ENCODE measurements at places on chromosomes 2 and 18. TPM values are rescaled to one million over a fixed set of nuclear protein-coding genes. Genes with fewer than 3 reads are reported as not detected.

- H3K4me3 ChIP-seq, result peak overlapping the region; percentile 62
- peak; percentile 48 for DNase-seq
- no peaks in the 10 kb centered on the region for H3K27me3 ChIP-seq
- peaks cover 5% of the 10 kb centered on the region for H3K36me3 ChIP-seq
Observed at GRCh38 chr2:108588070-108588668, 53.9 kb downstream of the LIMS1 start.

- DNase-seq, result no peak
- no peaks in the 10 kb centered on the region for H3K4me1 ChIP-seq
- no peak overlapping the region for H3K4me3 ChIP-seq
- peaks cover 10% of the 10 kb centered on the region for H3K36me3 ChIP-seq
Observed at GRCh38 chr18:21686282-21687105, 18.1 kb downstream of the ABHD3 start.

- no peaks in the 10 kb centered on the region for H3K27me3 ChIP-seq
- DNase-seq, result no peak
- no peak overlapping the region for H3K27ac ChIP-seq
- peaks cover 37% of the 10 kb centered on the region for H3K36me3 ChIP-seq
- H3K4me1 ChIP-seq, result no peaks in the 10 kb centered on the region
Observed at GRCh38 chr2:24831221-24832072, 38.2 kb downstream of the CENPO start.

DNA sequence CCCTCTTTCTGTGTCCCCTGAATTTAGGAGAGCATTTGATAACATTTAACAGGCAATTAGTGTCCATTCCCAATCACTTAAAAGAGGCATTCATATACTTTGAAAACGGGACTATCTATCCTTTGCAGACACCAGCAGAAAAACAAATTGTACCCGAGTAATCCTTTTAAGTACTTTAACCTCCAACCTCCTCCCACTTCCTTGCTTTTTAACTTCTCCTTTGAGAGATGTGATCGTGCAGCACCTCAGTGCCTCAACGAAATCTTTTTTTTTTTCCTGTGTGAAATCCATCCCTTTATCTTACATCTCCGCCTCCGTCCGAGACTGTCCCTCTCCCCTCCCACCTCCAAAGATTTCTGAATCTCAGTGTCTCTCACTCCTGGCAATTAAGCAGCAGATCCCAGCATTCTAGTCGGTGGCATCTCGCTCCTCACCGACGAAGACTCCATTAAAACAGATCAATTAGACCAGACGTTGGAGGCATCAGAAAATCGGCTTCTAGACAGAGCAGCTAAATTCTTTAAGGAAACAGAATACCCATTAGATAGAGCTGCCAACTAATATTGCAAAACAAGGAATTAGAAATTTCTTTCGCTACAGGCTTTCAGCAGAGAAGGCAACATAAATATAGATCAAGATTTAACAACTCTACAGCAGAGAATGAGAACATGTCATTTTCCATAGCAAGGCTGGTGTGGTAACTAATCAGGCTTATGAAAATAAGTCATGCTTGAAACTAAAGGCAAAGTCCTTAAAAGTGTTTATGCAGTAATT, 1.9 kb upstream of the TMEFF2 start:
- no peaks in the 10 kb centered on the region for H3K36me3 ChIP-seq
- H3K27ac ChIP-seq, result no peak overlapping the region
- H3K4me3 ChIP-seq, result peak overlapping the region; percentile 86

DNA sequence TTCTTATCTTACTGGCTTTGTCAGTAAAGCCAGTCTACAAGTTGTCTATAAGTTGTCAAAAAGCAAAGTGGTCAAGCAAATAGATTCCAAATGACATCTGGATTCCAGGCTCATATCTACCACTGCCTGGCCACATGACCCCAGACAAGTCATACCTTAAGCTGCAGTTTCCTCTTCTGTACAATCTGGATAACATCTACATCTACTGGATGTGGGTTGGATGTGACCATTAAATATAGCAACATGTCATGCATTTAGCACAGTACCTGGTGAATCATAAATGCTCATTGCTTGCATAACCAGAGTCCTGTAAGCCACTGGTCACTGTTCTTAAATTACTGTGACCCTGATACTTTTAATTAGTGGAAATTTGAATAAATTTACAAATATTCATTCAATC, 16.8 kb downstream of the COBLL1 start:
- no peak overlapping the region for H3K4me3 ChIP-seq
- H3K27ac ChIP-seq, result no peak overlapping the region
- no peaks in the 10 kb centered on the region for H3K27me3 ChIP-seq
- no peaks in the 10 kb centered on the region for H3K36me3 ChIP-seq

DNA sequence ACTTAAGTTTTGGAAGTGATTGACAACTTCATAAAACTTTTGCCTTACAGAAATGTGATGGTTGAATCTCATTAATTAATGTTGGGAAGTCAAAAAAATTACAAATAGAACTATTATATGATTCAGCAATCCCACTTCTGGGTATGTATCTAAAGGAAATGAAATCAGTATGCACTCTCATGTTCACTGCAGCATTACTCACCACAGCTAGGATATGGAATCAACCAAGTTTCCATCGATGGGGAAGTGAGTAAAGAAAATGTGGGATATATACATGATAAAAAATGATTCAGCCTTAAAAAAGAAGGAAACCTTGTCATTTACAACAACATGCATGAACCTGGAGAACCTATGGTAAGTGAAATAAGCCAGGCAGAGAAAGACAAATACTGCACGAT, 112.4 kb upstream of the WDR75 start:
- H3K4me3 ChIP-seq, result no peak overlapping the region
- no peak for DNase-seq
- no peaks in the 10 kb centered on the region for H3K27me3 ChIP-seq
- H3K27ac ChIP-seq, result no peak overlapping the region

- H3K4me1 ChIP-seq, result no peaks in the 10 kb centered on the region
- no peak for DNase-seq
- H3K36me3 ChIP-seq, result no peaks in the 10 kb centered on the region
- no peak overlapping the region for H3K4me3 ChIP-seq
Observed at GRCh38 chr2:56047136-56047535, 123.6 kb upstream of the EFEMP1 start.

- no peak overlapping the region for H3K27ac ChIP-seq
- H3K4me3 ChIP-seq, result no peak overlapping the region
- H3K36me3 ChIP-seq, result no peaks in the 10 kb centered on the region
- no peaks in the 10 kb centered on the region for H3K27me3 ChIP-seq
- DNase-seq, result no peak
Observed at GRCh38 chr18:13302457-13303225, 84.1 kb downstream of the LDLRAD4 start.

DNA sequence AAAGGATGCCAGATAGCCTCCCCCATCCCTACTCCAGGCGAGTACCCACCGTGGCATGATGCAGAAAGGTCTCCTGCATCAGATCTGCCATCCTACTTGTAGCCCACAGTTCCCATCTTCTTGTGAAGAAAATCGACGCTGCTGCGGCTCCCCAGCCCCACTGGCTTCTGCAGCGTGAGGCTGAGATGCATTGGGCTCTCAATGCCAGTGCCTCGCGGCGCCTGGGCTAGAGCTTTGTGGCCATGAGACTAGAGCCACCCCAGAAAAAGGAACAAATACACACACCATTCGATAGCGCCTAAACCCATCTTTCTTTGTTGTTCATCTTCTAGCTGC, 2.8 kb downstream of the NOL4 start:
- no peaks in the 10 kb centered on the region for H3K36me3 ChIP-seq
- H3K27me3 ChIP-seq, result peaks cover 27% of the 10 kb centered on the region
- no peaks in the 10 kb centered on the region for H3K4me1 ChIP-seq
- H3K27ac ChIP-seq, result no peak overlapping the region

DNA sequence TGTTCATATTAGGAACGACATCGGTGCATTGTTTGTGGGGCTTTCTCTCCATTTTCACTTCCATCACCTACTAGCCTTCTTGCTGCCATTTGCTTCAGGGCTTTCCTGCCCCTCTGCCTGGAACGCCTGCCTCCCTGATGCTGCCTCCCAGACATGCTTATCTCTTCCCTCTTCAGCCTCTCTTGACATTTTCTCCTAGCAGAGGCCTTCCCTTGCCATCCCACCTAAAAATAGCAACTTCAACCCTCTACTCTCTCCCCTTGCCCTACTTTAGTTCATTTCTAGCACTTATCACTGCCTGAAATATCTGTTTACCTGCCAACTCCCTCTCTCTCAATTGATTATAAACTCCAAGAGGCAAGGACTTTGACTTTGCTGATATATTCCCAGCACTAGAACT, 210.3 kb downstream of the SP3 start:
- no peak overlapping the region for H3K4me3 ChIP-seq
- no peaks in the 10 kb centered on the region for H3K36me3 ChIP-seq
- DNase-seq, result no peak
- no peaks in the 10 kb centered on the region for H3K4me1 ChIP-seq
- H3K27me3 ChIP-seq, result no peaks in the 10 kb centered on the region

GRCh38 chr18:56747032-56747658, 96.0 kb downstream of the WDR7 start:
- no peak for DNase-seq
- H3K4me1 ChIP-seq, result no peaks in the 10 kb centered on the region
- H3K4me3 ChIP-seq, result no peak overlapping the region
- peak overlapping the region; percentile 4 for H3K27ac ChIP-seq
- H3K27me3 ChIP-seq, result no peaks in the 10 kb centered on the region
- no peaks in the 10 kb centered on the region for H3K36me3 ChIP-seq

- no peak overlapping the region for H3K4me3 ChIP-seq
- H3K36me3 ChIP-seq, result no peaks in the 10 kb centered on the region
- DNase-seq, result no peak
- H3K27me3 ChIP-seq, result no peaks in the 10 kb centered on the region
- no peaks in the 10 kb centered on the region for H3K4me1 ChIP-seq
- no peak overlapping the region for H3K27ac ChIP-seq
Observed at GRCh38 chr2:148049284-148049683, 28.4 kb downstream of the MBD5 start.

GRCh38 chr2:102950371-102950946, 188.6 kb downstream of the TMEM182 start:
- peaks cover 5% of the 10 kb centered on the region for H3K4me1 ChIP-seq
- H3K36me3 ChIP-seq, result no peaks in the 10 kb centered on the region
- peak; percentile 34 for DNase-seq
- H3K4me3 ChIP-seq, result no peak overlapping the region

- no peaks in the 10 kb centered on the region for H3K27me3 ChIP-seq
- DNase-seq, result peak; percentile 46
- H3K36me3 ChIP-seq, result no peaks in the 10 kb centered on the region
- no peaks in the 10 kb centered on the region for H3K4me1 ChIP-seq
- H3K4me3 ChIP-seq, result no peak overlapping the region
Observed at GRCh38 chr2:16478434-16479210, 187.0 kb downstream of the CYRIA start.

DNA sequence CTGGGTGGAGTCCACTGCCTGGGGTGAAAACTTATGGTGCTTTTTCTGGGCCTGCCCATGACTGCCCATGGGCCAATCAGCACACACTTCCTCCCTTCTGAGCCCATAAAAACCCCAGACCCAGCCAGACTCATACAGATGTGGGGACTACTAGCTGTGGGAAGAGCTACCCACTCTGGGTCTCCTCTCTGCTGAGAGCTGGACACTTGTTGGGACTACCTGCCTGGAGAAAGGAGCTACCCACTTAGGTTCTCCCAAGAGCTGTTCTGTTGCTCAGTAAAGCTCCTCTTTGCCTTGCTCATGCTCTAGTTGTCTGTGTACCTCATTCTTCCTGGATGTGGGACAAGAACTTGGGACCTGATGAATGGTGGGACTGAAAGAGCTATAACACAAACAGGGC, 119.6 kb upstream of the SLC38A11 start:
- no peak overlapping the region for H3K27ac ChIP-seq
- H3K4me3 ChIP-seq, result no peak overlapping the region
- no peaks in the 10 kb centered on the region for H3K4me1 ChIP-seq
- no peak for DNase-seq

- peaks cover 6% of the 10 kb centered on the region for H3K36me3 ChIP-seq
- peaks cover 6% of the 10 kb centered on the region for H3K4me1 ChIP-seq
- no peak overlapping the region for H3K27ac ChIP-seq
- H3K27me3 ChIP-seq, result no peaks in the 10 kb centered on the region
- no peak overlapping the region for H3K4me3 ChIP-seq
Observed at GRCh38 chr2:74688881-74689280, 34.8 kb downstream of the SEMA4F start.

GRCh38 chr18:6254456-6254855, 160.3 kb downstream of the L3MBTL4 start:
- no peak overlapping the region for H3K4me3 ChIP-seq
- DNase-seq, result no peak
- no peak overlapping the region for H3K27ac ChIP-seq
- H3K4me1 ChIP-seq, result no peaks in the 10 kb centered on the region
- no peaks in the 10 kb centered on the region for H3K36me3 ChIP-seq

GRCh38 chr2:207167099-207167923, 1.6 kb upstream of the KLF7 start:
- no peaks in the 10 kb centered on the region for H3K27me3 ChIP-seq
- H3K4me1 ChIP-seq, result peaks cover 31% of the 10 kb centered on the region
- peak overlapping the region; percentile 90 for H3K4me3 ChIP-seq
- H3K36me3 ChIP-seq, result peaks cover 16% of the 10 kb centered on the region
- DNase-seq, result peak; percentile 45

CHRND gene
- total RNA-seq, result not detected

ASXL2 gene
- 34.0 TPM for total RNA-seq

DOK6 gene
- not detected for total RNA-seq

LINC00305 gene
- total RNA-seq, result not detected

INPP1 gene
- total RNA-seq, result 24.8 TPM

GRB14 gene
- 2.0 TPM for total RNA-seq

AMMECR1L gene
- total RNA-seq, result 32.6 TPM

CCDC141 gene
- not detected for total RNA-seq

POMC gene
- not detected for total RNA-seq

NEDD4L gene
- 108 TPM for total RNA-seq

CD207 gene
- total RNA-seq, result not detected

GKN2 gene
- total RNA-seq, result not detected
